ENCODE measurements at places on chromosomes 16 and 17. TPM values are rescaled to one million over a fixed set of nuclear protein-coding genes. Genes with fewer than 3 reads are reported as not detected.

DNA sequence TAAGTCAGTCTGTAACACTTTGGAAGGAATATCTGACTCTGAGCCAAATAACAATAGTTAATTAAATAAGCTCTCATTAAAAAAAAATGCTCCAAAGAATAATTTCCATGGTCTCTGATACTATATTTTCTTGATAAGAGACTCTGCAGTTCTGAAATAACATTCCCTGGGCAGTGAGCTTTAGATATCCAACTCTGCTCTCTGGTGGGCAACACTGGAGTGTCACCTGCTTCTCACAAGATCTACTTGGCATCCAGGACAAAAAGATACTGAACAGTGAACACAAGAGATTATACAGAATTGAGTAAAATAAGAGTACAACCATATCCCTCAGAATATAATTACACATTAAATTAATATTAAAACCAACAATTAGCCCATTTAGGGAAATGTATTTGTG lies 13.7 kb downstream of the BLMH start:
- no peak for DNase-seq

DNA sequence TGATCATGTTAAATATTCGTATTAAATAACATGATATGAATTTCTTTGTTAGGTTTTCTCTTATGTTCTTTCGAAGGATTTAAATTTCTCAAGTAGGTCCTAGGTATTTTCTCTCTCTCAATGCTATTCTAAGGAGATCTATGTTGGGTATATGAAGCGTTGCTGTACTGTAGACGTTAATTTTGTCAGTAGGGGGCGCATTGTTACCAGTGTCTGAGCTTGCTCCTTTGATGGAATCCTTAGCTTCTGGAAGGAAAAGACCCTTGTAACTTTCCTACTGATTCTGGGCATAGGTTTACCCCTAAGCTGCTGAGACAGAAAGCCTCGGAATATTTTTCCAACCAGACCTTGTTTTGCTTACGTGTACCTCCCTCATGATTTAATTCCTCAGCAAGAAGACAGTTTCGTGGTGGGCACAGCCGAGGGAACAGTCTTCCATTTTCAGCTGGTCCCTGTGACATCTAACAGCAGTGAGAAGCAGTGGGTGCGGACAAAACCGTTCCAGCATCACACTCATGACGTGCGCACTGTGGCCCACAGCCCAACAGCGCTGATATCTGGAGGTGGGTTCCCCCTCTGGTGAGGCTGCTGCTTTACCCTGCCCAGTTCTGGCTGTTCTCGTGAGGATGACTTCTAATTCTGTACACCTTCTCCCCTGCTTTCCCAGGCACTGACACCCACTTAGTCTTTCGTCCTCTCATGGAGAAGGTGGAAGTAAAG lies 17.9 kb downstream of the UTP4 start:
- DNase-seq = no peak

DNA sequence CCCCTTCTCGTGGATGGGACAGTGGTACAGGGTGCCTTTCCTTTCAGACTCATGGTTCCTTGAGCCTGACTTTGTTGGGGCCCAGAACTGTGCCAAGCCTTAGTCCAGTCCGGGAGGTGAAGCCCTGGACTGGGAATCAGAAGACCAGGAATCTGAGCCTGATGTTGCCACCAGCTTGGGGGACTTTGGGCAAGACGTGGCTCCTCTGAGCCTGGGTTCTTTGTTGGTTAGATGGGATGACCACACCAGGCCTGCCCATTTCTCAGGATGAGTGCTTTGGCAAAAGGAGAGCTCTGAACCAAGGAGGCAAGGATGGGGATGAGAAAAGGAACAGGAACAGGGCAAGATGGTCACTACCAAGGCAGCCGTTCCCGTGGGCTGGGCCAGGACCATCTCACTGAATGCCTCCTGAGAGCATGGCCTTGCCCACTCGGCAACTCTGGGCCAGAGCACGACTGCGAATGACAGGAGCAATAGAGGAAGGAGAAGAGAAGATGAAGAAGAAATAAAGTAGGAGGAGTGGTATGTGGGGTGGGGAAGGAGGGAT lies 32.5 kb downstream of the PITPNM3 start:
- DNase-seq = no peak

Gene STH
- polyA plus RNA-seq = not detected

GRCh38 chr17:44983563-44983962 lies 15.5 kb upstream of the C1QL1 start:
- no peak for DNase-seq

DNA sequence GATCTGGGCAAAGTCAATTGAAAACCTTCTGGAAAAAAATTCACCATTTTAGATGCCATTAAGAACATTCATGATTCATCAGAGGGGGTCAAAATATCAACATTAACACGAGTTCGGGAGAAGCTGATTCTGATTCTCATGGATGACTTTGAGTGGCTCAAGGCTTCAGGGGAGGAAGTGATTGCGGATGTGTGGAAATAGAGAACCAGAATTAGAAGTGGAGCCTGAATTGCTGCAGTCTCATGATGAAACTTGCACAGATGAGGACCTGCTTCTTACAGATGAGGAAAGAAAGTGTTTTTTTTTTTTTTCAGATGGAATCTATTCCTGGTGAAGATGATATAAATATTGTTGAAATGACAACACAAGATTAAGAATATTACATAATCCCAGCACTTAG lies 12.9 kb downstream of the ITGAX start:
- no peak for DNase-seq

DNA sequence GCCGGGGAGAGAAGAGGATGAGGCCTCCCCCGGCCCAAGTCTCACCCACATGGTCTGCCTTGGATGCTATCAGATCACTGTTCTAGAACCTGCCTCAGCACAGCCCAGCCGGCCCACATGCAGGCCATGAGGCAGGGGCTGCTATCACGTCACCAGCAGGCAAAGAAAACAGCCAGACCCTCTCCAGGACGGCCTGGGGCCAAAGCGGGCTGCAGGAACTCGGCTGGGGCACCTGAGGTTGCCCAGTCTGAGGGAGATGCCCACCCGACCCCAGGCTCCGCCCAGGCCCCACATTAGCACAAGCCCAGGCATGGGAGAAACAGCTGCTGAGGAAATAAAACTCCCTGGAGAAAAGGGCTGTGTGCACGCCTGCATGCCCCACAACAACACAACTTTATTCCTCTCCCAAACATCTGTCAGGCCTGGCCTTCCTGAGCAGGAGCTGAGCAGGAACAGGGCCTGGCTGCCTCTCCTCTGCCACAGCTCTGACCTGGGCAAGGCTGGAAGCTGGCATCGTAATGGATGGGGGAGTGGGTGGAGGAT lies 6.7 kb upstream of the SMIM5 start:
- DNase-seq = no peak

Gene KREMEN2
- polyA plus RNA-seq = not detected

DNA sequence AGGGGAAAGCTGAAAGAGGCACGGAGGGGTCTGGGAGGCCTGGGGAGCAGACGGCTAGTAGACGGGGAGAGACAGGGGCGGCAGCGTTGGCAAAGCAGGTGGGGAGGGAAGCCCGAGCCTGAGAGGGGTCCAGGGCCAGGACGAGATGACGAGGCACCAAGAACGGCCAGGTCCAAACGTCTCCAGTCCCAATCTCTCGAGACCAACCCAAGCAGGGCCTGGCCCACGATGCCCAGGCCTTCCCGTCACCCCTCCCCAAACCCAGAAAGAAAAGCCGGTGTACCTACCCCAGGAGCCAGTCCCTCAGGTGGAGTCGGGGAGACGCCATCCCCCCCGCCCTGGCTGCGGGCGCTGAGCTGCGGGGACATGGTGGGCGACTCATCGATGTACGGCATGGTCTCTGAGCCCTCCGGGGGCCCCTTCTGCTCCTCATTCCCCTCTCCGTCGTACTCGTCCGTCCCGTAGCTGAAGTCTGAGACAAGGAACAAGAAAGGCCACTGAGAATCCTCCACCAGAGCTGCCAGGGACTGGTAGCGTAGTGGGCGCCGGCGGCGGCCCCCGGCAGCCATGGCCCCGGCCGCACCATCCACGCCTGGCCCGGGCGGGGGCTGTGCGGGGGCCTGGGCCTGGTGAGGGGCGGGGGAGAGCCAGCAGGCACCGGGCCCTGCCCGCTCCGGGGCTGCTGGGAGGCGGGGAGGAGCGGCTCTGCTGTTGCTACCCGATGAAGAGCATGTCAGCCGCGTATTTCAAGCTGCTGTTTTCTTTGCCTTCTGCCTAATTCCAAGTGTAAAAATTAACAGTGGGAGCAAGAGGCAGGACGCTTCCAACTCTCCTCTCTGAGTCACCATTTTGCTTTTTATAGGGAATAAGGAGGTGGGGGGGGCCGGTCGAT lies 54.6 kb downstream of the ABR start:
- DNase-seq = no peak

DNA sequence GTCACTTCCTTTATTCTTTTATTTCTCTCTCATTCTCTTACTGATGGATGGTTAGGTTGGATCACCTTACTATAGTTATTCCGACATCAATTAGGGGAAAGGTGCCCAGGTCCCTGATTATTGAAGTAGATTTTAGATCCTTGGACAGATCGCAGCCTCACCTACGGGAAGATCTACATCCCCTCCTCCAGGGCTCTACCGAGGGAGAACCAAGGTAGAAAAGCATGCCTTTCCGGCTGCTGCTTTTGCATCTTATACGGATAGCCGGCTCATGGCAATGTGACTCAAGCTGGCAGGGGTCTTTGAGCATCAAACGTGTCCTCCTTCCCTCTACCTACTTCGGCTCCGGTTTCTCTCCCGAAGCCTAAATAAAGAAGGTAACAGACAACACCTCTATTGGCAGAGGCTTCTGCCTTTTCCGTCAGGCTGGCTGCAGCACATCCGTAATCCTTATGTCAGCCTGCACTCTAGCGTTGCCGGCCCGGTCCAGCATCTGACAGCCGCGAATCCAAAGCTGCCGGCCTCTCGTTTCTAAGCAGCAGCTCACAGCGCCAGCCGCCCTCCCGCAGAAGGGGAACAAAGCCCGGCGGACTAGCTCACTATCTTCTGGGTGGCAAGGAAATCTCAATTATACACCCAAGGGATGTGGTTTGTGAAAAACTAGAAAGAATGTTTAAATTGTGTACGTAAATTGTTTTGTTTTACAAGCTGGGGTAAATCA lies 46.9 kb downstream of the IRX6 start:
- no peak for DNase-seq

- no peak for DNase-seq
Measured at GRCh38 chr17:29677824-29678223, 55.1 kb upstream of the CORO6 start.

Gene CLDN7
- polyA plus RNA-seq = 1.7 TPM

Gene ENPP7
- polyA plus RNA-seq = not detected

GRCh38 chr16:70651524-70651923 lies 5.2 kb downstream of the IL34 start:
- DNase-seq = no peak

- DNase-seq = no peak
Measured at GRCh38 chr17:7039832-7040231, 4.0 kb downstream of the SLC16A13 start.

Gene ZSCAN10
- 0.35 TPM for polyA plus RNA-seq

GRCh38 chr16:81571175-81571574 lies 126.6 kb downstream of the CMIP start:
- DNase-seq = no peak
